Activated naive CD4-positive, alpha-beta T cell (primary cell): ENCODE measurements at places on chromosomes 7 and 10.

GRCh38 chr10:7243873-7244272 is 167.0 kb downstream of the SFMBT2 start:
- DNase-seq: no peak

GRCh38 chr10:88076027-88076880 is 212.8 kb downstream of the PTEN start:
- DNase-seq: no peak

- DNase-seq: no peak
These were observed 19.1 kb downstream of the DNAJB6 start for GRCh38 chr7:157355784-157356511.

GRCh38 chr7:106063692-106064091 is 48.4 kb downstream of the SYPL1 start:
- no peak for DNase-seq

DNA sequence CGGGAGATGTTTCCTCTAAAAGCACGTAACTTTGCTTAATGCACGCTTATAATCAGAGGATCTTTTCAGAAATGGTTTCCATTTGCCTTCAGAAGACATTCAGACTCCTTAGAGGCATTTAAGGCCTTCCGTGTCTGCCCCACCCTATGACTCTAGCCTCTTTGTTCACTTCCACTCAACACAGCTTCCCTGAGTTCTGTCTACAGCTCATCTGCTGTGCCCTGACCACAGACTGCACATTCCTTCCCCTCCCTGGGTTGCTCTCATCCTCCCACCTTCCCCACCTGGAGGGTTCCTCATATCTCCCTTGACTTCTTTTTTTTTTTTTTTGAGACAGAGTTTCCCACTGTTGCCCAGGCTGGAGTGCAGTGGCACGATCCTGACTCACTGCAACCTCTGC is 16.6 kb downstream of the FBH1 start:
- DNase-seq: no peak

DNA sequence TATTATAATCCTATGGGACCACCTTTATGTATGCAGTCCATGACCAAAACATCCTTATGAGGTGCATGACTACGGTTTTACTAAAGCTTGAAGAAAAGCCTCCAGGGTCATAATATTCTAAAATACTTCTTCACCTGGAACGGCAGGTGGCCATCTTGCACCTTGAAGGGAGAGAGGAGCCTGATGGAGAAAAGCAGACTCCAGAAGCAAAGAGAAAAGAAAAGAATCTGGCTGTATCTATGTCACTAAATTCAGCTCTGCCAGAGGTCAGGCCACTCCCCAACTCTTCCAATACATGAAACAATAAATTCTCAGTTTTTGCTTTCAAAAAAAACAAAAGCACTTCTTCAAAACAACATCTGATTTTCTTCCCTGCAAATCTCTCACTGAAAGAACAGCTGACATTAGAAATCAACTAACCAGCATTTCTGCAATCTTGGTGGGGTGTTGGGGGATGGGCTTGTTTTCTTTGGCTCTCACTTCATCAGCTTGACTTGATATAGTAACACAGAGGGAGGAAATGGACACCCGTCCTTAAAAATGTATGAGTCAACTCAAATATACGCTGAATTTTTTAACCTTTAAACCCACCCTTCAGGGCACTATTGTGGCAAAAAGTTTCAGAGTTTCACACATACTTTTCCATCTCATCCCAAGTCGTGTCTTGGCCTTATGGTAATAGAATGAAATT is 21.7 kb downstream of the HIBADH start:
- DNase-seq: no peak

GRCh38 chr7:121388950-121389349 is 7.2 kb downstream of the FAM3C start:
- DNase-seq: no peak

DNA sequence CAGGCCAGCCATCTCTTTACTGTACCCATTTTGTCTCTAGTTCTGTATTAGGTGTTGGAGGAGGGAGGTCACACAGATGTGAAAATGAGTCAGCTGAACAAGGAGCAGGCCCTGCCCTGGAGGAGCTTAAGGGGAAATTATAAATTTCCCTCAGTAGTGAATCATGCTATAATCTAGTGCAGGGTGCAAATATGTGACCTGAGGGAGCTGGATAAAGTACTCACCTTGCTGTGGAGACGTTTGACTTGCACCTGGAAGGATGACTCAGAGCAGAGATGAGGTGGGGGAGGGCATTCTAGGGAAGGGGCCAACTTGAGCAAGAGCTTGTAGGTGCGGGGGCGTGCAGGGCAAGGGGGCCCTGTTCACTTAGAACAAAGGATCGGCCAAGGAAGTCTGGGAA is 610.6 kb downstream of the SDK1 start:
- DNase-seq: no peak

- DNase-seq: no peak
These were observed 77.8 kb downstream of the TEX36 start for GRCh38 chr10:125605167-125605566.

DNA sequence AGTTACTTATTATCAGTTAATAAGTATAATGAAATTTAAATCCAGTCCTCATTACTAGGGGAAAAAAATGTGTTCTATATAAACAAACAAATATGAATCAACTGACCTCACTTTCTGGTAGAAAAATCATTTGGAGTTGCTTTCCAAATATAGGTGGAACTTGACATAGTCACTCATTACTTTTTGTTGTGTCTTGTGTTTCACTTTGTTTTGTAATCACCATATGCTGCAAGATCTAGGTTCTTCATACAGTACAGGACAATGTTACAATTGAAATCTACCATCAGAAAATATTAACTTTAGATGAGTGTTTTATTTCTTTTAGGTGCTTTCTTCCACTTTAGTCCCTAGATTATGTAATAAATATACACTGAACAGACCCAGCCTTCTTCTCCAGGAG is 16.9 kb downstream of the TFEC start:
- no peak for DNase-seq

GRCh38 chr7:28347475-28348318 is 64.6 kb upstream of the CREB5 start:
- DNase-seq: no peak

DNA sequence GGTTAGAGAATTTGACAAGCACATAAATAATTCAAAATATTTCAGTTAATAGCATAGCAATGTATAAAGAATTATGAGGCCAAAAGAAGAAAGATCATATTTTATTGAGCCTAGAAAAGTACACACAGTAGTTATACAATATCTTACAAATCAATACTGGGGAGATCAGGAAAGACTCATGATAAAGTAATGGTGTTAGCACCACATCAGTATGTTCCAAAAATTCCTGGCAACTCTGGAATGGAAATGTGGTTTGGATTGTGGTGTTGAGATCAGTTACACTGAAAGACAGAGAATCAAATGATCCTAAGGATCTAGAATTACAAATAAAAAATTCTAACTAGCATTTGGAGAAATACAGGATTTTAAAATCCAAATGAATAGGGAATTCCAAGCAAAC is 420.5 kb upstream of the CNTNAP2 start:
- DNase-seq: no peak

DNA sequence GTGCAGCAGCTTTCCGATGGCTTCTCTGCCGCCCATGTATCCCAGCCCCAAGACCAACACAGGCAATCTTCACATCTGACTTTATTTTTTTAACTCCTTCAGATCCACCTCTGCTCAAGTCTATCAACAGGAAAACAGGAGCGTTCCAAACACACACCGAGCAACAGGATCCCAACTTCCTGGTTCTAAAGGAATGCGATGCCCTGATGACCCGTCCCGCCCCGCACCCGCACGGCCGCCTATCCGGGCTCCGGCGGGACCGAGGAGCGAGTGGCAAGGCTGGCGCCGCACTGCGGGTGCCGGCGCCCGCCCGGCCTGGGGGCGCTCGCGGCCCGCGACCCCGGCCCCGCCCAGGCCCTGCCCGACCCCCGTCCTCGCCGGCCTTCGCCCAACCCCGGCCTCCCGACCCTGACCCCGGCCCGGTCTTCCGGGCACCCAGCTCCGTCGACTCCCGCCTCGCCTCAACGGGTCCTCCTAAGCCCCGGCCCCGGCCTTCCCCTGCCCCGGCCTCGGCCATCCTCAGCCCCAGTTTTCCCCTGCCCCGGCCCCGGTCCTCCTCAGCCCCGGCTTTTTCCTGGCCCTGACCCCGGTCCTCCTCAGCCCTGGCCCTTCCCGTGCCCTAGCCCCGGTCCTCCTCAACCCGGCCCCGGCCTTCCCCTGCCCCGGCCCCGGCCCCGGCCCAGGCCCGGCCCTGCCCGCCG is 730 bp downstream of the LARP4B start:
- no peak for DNase-seq

GRCh38 chr7:128404143-128404681 is 5.6 kb downstream of the IMPDH1 start:
- DNase-seq: no peak
